Panc1 (cell line): ENCODE measurements at places on chromosomes 2 and 18.

DNA sequence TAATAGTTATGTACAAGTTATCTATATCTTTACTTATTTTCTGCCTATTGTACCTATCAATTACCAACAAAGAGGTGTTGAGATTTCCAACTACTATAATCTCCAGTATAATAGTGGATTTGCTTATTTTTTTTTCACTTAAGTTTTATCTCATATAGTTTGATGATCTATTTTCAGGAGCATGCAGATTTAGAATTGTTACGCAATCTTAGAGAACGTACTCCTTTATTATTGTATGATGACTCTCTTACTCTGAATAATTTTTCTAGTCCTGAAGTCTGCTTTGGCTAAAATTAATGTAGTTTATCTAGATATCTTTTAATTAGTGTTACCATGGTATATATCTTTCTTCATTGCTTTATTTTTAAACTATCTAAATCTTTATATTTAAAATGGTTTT, 205.2 kb downstream of the SCG2 start:
- DNase-seq, result no peak

DNA sequence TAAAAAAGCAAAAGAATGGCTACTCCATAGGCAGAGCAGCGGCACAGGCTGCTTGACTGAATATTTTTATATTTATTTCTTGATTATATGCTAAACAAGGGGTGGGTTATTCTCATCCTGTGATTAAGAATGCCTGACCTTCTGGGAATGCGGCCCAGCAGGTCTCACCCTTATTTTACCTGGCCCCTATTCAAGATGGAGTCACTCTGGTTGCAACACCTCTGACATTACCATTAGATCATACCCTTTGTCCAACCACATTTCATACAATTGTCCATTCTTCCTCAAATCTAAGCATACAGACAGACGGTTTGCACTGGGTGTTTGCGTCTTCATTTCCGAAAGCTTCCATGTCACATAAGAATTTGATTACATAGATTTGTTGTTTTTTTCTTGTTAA, 168.2 kb downstream of the GALNT1 start:
- no peak for DNase-seq

DNA sequence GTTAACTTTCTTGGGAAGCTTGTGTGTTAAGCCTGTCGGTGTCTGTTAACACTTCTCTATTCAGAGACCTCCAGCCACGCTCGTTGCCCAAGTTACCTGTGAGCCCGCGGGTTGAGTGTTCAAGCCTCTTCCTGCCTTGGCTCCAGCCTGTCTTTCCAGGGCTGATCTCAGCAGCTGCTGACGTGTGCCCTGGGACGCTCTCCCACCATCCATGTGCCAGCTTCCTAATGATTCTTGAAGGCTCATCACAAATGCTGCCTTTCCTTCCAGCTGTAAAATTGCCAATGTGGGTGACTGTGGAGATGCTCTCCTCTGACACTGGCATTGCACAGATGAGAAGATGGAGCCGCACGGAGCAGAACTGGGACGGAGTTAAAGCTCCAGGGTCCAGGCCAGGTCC, 6.1 kb downstream of the RNF144A start:
- no peak for DNase-seq

- DNase-seq, result no peak
These were observed 530.7 kb downstream of the TMEM182 start for GRCh38 chr2:103292573-103292972.

- no peak for DNase-seq
These were observed 36.0 kb upstream of the WIPF1 start for GRCh38 chr2:174633623-174633930.

- DNase-seq, result no peak
These were observed 190.8 kb downstream of the SEPTIN10 start for GRCh38 chr2:109422758-109423500.

- no peak for DNase-seq
These were observed 291.6 kb downstream of the CMPK2 start for GRCh38 chr2:6574121-6574520.

DNA sequence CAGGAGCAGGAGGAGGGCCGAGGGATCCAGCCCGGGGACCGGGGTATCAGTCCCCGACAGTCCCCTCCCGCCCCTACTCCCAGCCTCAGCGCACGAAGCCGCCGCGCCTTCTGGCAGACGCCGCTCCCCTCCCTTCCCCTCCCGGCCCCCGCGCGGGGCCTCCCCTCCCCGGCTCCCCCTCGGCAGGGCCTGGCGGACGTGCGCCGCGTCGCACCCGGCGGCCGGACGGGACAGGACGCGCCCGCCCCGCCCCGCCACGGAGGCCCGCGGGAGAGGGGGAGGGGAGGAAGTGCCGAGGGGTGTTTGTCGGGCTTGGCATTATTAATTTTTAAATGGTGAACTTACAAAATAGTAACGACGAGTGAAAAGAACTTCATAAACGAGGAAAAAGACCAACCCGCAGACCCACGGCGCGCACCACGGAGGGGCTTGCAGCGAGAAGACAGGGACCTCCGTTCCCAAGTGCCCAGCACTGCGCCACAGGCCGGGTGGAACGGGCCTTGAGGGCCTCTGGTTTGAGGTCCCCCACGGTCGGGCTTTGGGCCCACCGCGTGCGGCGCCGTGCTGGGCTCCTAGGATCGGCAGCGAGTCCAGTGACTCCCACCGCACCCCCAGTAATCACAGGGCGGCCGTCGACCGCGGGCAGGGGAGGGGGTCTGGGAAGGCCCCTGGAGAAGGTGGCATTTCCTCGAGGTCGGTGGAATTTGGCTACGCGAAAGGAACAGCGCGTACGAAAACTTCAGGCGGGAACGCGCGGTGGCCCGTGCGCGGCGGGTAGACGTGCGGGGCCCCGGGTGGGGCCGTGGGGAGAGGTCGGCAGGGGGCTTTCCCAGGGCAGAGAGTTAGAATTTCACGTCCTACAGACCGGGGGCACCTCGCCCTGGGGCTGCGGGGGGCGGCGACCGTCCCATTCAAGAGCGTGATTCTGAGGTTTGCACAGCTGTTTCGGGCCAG, 954 bp upstream of the CTDSP1 start:
- no peak for DNase-seq

DNA sequence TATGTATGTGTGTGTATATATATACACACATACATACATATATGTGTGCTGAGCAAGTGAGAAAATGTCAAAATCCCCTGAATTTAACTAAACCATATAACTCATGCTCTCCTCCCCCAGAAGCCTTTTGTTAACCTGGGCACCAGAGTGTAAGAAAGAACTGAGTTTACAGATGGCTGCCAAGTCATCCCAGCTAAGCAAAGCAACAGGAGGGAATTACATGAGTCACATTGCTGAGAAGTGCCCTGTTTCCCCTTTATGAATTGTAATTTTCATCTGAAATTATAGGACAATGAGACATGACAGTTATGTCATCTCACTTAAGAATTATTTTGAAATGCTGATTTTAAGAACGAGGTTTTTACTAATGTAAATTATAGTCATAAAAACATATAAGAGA, 29.9 kb downstream of the SCN7A start:
- no peak for DNase-seq

DNA sequence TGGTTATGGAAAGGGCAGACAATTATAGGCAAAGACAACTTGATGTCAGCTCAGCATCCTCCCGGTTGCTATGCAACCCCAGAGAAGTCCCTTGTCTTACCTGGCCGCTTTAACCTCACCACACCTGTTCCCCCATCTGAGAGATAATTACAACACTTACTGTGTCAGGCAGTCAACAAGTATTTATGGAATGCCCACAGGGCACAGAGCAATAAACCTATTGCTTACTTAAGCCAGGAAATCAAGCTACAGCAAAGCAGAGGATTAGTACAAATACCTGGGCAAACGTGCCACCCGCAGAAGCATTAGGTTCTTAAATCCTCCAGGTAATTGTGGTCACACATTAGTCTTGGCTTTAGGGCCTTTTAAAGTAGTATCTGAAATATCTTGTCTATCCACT, 320.4 kb upstream of the REV1 start:
- no peak for DNase-seq

- DNase-seq, result no peak
These were observed 34.8 kb upstream of the ASB18 start for GRCh38 chr2:236298924-236299475.

- DNase-seq, result no peak
These were observed 95.8 kb upstream of the SMAD2 start for GRCh38 chr18:48026216-48026615.

GRCh38 chr18:2570772-2571199, 519 bp downstream of the METTL4 start:
- DNase-seq, result peak; percentile 17

DNA sequence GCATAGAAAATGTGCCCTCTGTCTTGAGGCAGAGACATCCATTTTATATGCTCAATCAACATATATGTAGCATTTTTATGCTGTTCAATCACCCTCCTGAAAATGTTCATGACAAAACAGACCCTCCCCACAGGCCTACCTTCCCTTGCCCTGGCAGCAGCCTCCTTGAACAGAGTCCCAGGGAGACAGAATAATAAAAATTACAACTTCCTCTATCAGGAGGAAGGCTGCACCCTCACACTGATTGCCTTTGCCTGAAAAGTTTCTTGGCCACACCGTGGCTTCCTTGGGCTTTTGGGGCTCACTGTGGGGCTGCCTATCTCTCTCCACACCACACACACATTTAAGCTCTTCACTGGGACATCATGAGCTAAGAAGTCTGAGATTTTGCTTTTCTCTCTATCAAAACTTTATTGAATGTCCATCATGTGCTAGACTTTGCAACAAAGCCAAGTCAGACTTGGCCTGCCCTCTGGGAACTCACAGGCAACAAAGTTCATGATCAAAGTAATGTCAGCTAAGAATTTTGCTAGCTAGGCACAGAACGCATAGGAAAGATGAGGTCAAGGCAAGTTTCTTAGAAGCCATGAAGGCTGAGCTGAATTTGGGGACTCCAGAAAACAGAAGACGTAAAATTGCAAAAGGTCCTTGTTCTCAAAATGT, 101.6 kb downstream of the BCL2L11 start:
- no peak for DNase-seq

DNA sequence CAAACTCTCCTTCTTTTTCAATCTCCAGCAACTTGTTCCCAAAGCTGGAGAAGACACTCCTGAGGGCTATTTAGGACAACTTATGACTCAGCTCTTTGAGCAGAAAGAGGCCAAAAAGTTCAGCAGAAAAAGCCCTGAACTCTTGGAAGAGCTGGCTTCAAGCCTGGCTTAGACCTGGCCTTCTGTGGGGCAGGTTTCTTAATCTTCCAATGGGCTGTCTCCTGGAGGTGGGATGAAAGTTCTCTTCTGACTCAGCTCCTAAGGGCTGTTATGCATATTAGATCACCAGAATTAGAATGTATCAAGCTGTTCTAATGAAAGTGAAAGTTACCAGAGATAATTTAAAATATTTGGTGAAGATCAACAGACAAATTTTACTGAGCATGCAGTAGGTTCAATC, 129.4 kb downstream of the RAD51AP2 start:
- DNase-seq, result no peak

GRCh38 chr2:223508372-223508771, 93.8 kb downstream of the SCG2 start:
- no peak for DNase-seq

- DNase-seq, result no peak
These were observed 11.4 kb downstream of the CHMP1B start for GRCh38 chr18:11862468-11863137.

DNA sequence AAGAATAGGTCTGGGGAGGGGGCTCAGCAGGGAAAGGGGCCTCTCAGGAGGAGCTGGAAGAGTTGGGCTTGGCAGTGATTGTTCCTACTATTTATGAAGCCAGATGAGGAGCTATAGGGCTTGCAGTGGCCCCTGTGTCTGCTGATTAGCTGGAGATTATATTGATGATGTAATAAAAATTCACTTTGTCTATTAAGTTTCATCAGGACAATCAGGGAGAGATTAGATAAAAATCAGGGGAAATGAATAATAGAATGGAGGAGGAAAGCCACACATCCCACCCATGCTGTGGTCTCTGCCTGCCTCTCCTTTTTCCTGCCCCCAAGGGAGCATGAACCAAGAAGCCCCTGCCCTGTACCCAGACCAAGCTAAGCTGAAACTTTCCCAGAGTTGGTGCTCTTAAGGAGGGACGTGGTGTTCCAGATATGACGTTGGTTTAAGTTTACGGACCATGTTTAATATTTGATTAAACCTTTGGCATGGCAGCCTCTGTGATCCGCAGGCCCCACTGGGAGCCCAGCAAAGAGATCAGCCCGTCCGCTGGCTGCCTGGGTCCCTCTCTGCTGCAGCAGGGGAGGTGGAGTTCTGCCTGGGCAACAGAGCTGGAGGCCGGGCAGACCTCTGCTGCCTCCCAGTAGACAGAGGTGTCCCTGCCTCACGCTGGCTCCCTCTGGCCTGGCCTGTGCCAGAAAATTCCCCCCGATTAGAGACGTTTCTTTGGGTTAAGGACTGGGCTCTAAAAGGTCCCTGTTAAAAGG, 15.3 kb downstream of the CELF4 start:
- DNase-seq, result no peak

DNA sequence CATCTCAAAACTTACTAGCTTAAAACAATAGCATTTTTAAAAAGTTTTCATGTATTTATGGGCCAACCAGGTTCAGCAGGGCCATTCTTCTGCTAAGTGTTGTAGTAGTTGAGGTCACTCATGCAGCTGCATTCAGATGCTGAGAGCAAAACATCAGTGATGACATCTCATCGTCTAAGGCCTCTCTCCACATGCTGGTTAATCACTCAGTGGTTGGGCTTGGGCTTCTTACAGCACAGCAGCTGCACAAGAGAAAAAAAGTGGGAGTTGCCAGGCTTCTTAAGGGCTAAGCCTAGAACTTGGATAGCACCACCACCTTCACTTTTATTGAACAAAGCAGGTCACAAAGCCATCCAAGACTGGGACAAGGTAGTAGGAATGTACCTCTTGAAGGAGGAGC, 190.3 kb downstream of the IRS1 start:
- no peak for DNase-seq

- no peak for DNase-seq
These were observed 20.1 kb upstream of the CD207 start for GRCh38 chr2:70855667-70856066.

GRCh38 chr2:66633631-66634030, 198.7 kb downstream of the MEIS1 start:
- no peak for DNase-seq

DNA sequence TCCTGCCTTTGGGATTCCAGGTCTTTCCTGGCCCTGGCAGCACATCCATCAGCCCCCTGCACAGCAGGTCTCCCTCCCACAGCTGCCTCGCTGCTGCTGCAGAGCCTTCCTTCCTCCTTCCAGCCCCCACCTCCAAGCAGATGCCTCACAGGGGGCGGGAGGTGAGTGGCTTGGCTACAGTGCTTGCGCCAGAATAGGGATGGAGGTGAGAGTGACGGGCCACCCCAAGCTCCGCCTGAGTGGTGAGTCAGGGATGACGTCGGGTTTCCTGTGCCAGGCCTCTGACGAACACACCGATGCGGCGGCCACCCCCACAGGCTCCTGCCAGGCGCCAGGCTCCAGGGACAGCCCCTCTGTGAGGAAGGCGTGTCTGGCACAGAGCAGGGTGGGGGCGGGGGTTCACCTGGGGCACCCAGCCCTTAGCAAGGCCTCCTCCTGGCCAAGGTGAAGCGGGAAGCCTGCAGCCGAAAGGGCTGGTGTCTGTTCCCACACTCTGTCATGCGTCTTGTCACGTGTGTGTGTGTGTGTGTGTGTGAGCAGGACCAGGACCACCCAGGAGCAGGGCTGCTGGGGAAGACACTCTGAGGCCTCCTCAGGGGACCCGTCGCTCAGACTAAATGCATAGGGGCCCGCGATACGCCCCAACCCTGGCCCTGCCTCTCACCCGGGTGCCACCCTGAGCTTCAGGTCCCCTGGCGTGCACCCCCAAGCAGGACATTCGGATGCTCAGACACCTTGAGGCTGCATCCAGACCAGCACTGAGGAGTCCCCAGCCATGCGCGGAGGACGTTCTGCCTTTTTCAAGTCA, 3.4 kb upstream of the DUSP2 start:
- DNase-seq, result no peak
